Nucleus accumbens (tissue), 56 donors: ENCODE measurements at places on chromosomes 1 and 21.

GRCh38 chr1:68188060-68188538, 44.2 kb downstream of the WLS start:
- no peak for DNase-seq

DNA sequence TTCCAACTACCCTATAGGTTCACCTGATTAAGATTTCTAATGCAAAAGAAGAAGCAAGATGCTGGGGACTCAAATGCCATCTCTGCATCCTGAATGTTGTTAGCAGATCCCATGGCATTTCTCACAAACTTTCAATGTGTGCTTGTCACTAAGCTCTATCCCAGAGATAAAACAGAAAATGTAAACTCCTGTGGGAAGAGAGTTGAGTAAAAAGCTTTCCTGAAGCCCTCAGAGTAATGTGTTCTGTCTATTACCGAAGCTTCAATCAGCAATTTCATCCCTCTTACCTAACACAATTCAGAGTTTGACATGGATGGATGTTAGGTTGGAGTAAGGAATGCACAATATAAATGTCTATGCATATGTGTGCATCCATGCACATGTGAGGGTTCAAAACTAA, 829.9 kb upstream of the PRMT6 start:
- no peak for DNase-seq

DNA sequence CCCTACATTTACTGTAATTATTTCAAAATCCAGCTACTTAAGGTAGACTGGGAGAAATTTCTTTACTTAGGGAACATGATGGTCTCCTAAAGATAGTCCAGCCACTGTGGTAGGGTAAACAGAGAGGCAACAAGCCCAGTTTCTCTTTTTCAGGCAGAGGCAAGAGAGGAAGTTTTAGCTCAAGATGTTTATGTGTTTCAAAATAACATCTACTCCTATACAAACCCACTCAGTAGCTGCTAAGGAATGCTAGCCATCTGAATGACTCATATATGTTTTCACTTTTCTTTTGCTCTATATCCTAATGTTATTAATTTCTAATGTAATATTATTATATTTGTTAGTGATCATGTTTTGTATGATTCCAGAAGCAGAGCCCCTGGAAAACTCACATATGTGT, 856.6 kb downstream of the PLA2G4A start:
- DNase-seq: no peak

GRCh38 chr1:31127266-31127665, 61.7 kb upstream of the PUM1 start:
- no peak for DNase-seq

GRCh38 chr1:79133774-79134364, 127.3 kb upstream of the ADGRL4 start:
- no peak for DNase-seq

DNA sequence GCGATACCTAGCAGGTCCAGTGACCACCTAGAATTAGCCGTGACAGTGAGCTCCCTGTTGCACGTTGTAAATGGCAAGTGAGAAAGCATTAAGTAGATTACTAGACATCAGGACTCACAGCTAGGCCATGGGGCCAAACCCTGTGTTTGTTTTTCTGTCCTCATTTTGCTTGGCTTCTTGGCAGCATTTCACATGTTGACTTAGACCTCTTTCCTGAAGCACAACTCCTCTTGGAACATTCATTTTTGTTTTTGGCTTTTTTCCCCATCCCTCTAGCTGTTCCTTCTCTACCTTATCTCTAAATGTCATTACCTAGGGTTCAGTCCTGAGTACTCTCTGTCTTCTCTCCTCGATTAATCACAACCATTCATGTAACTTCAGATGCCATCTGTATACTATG, 16.9 kb upstream of the PTPN14 start:
- DNase-seq: no peak
